ENCODE measurements at places on chromosomes 12 and 14. TPM values are rescaled to one million over a fixed set of nuclear protein-coding genes. Genes with fewer than 3 reads are reported as not detected.

DNA sequence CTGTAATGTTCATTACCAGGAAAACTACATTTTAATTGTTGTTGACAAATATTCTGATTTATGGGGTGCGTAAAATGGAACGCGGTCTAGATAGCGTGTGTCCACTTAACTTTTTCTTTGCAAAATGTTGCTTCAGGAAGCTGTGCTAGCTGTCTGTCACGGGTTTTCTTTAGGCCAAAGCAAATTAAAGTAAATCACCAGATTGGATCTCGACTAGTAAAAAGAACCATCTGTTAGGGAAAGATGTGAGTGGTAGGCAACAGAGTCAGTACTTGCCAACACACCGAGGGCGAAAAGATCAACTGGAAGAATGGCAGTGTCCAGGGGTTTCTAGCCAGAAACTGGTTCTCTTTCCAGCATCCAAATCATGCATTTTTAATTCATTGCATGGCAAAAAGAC, 404.9 kb upstream of the TMPO start:
- no peaks in the 10 kb centered on the region for H3K4me1 ChIP-seq
- DNase-seq = no peak
- H3K27me3 ChIP-seq = no peaks in the 10 kb centered on the region
- no peaks in the 10 kb centered on the region for H3K36me3 ChIP-seq
- no peak overlapping the region for H3K4me3 ChIP-seq
- H3K27ac ChIP-seq = no peak overlapping the region

Gene SMOC1
- total RNA-seq = not detected

DNA sequence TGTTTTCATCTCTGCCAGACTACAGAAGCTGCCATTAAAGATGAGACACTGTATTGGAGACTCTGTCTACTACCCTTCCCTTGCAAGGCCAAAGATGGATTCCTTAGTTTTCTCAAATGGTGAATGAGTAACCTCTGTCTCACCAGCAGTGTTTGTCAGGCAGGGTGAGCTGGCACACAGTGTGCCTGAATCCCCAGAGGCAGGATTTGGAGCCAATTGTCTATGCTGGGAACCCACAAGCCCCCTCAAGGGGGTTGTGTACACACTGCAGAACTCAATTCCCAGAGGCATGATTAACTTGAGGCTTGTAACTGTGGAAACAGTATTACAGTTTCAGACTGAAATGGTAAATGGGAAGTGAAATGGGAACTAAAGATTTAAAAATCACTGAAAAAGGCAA, 136.8 kb upstream of the PTPRB start:
- no peaks in the 10 kb centered on the region for H3K4me1 ChIP-seq
- no peak overlapping the region for H3K27ac ChIP-seq
- DNase-seq = no peak
- H3K4me3 ChIP-seq = no peak overlapping the region

- H3K4me3 ChIP-seq = no peak overlapping the region
- DNase-seq = no peak
- no peaks in the 10 kb centered on the region for H3K4me1 ChIP-seq
- H3K27me3 ChIP-seq = no peaks in the 10 kb centered on the region
These were observed 59.2 kb upstream of the TSPAN8 start for GRCh38 chr12:71216725-71217579.

- H3K27me3 ChIP-seq = no peaks in the 10 kb centered on the region
- no peak overlapping the region for H3K27ac ChIP-seq
- H3K36me3 ChIP-seq = no peaks in the 10 kb centered on the region
- no peak for DNase-seq
- no peaks in the 10 kb centered on the region for H3K4me1 ChIP-seq
These were observed 19.4 kb downstream of the NCKAP5L start for GRCh38 chr12:49808686-49809380.

- DNase-seq = no peak
- H3K4me1 ChIP-seq = peaks cover 21% of the 10 kb centered on the region
These were observed 9.3 kb upstream of the USP15 start for GRCh38 chr12:62250671-62251608.
